ENCODE measurements at places on chromosomes 11 and 22.

GRCh38 chr11:33924341-33924740 is 32.5 kb upstream of the LMO2 start:
- DNase-seq, result no peak

- no peak for DNase-seq
Measured at GRCh38 chr11:35857922-35858321, 85.9 kb upstream of the LDLRAD3 start.

GRCh38 chr11:119993722-119994121 is 144.2 kb downstream of the TRIM29 start:
- DNase-seq, result peak; percentile 43

DNA sequence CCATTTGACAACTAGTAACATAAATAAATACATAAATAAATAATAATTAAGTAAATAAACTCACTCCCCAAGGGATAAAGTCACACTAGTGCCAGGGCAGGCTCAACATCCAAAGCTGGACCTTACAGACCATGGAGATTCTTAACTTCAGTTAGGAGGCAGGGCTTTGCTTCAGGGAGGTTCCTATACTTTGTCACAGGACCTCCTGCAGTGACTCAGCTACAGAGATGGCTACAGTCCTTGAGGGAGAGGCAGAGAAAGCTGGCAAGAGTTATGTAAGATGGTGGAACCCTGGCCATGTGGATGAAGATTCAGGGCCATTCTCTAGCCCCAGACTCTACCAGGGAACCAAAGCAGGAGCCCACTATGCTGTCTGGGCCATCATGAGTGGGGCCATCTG is 74.1 kb upstream of the CADM1 start:
- no peak for DNase-seq

GRCh38 chr11:113446938-113447337 is 28.3 kb downstream of the DRD2 start:
- no peak for DNase-seq

Measured in NCI-H774 (cell line).